Stimulated activated CD4-positive, alpha-beta T cell treated with anti-CD3 and anti-CD28 coated beads, Interleukin-1b, Interleukin-23, amount 100 ng/mL, for 1 hour (primary cell): ENCODE measurements at places on chromosomes 5 and 9.

- DNase-seq: no peak
These were observed 35.7 kb upstream of the OR13D1 start for GRCh38 chr9:104658496-104659195.

DNA sequence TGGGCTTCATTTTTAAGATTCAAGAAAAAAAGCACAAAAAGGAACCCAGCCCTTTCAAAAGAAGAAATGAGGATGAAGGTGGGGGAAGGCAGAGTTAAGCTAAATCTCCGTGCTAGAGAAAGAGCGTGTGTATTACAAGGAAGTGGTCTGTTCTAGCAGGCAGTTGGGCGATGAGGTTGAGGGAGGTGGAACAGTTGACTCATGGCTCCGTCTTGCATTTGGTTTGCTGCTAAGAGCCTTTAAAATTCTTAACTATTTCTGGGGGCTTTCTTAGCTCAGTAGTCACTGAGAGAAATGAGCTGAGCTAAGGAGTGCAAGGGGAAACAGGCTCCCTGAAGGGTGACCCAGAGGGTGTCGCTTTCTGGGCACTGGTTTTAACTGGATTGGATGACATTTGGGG is 117.4 kb downstream of the GCNT1 start:
- DNase-seq: no peak

GRCh38 chr5:151244206-151244605 is 8.8 kb upstream of the GM2A start:
- DNase-seq: no peak

- DNase-seq: no peak
These were observed 203.9 kb downstream of the C9orf50 start for GRCh38 chr9:129416821-129417539.

- no peak for DNase-seq
These were observed 43.4 kb upstream of the CDKN2B start for GRCh38 chr9:22052376-22052945.

GRCh38 chr5:84298628-84299027 is 86.1 kb downstream of the EDIL3 start:
- DNase-seq: no peak

DNA sequence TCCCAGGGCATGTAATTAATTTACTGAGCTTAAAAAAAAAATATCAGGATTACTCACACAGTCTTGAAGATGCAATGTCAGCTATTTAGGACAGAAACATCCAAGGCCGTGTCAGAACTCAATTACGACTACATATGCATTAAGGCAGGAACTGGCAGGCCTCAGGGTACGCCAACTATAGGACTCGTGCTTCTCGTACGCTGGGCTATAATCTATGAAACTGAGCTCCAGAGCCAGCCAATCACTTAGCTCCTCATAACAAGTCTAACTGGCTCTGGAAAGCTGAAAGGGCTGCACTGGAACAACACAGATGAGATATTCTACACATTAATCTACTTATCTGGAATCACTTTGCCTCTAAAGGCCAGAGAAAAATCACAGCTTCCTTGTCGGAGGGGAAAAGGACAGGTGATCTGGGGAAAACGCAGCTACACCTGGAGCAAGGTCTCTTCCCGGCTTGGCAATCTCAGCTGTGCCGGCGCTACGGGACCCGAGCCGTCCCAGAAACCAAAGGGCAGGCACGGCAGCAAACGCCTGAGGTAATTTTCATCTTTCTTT is 212.0 kb downstream of the DEPDC1B start:
- DNase-seq: no peak

- DNase-seq: no peak
These were observed 29.6 kb downstream of the CAPSL start for GRCh38 chr5:35908814-35909213.

DNA sequence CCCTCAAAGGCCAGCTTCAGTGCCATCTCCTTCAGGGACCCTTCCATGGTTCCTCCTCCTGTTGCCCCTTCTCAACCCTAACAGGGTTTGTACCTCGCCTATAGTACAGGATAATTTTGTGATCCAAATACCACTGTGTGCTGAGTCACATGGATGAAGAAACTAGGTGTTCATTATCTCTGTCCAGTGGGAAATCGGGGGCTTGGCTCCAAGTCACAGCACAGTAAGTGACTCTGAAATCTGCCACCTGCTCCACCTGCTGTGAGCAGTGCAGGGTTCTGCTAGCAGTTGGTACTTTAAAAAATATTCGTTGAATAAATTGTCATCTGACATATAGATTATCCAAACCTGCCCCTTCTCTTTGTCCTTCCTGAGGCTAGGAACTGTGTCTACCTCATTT is 123.2 kb upstream of the OTULINL start:
- no peak for DNase-seq

DNA sequence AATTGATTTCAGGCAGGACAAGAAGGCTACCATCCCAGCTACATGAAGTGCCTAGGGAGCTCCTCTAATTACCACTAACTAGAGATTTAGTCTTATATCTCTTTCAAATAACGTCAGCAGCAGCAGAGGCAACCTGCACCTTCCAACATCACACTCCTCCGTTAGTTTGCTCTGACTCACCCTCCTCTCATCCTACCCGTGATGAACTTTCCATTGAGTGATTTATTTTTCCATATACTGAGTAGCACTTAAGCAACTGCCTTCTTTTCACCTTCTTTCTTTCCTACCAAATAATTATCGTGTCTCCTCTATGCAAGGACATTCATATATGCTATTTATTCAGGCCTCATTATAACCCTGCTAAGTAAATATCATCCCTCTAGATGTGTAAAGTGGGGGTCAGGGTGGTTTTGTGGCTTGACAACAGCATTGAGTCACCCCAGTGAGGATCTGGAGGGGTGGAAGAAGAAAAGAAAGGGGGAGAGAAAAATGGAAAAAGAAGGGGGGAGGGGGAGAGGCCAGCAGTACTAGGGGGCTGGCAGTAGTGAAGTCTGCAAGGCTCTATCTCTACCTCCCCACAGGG is 64.6 kb upstream of the CAST start:
- DNase-seq: no peak

GRCh38 chr9:122204055-122204454 is 24.7 kb downstream of the LHX6 start:
- no peak for DNase-seq

GRCh38 chr9:123225995-123226394 is 42.4 kb downstream of the STRBP start:
- no peak for DNase-seq

DNA sequence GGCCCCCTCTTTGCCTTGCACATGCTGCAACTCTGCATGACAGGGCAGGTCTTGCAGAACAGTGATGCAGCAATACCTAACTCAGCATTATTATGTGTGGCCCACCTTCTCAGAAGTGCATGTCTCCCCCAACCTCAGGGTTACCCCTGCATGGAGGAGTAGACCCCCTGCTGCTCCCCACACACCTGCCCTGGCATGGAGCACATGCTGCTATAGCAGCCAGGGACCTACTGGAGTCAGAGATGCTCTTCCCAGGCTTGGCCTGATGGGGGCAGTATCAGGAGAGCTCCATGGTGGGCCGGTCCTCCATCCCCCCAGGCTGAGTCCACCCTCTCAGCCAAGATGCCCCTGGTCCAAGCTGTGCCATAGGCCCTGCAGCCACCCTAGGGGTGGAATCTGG is 13.2 kb upstream of the BOD1 start:
- no peak for DNase-seq

GRCh38 chr5:147170603-147171002 is 64.2 kb upstream of the STK32A start:
- no peak for DNase-seq

DNA sequence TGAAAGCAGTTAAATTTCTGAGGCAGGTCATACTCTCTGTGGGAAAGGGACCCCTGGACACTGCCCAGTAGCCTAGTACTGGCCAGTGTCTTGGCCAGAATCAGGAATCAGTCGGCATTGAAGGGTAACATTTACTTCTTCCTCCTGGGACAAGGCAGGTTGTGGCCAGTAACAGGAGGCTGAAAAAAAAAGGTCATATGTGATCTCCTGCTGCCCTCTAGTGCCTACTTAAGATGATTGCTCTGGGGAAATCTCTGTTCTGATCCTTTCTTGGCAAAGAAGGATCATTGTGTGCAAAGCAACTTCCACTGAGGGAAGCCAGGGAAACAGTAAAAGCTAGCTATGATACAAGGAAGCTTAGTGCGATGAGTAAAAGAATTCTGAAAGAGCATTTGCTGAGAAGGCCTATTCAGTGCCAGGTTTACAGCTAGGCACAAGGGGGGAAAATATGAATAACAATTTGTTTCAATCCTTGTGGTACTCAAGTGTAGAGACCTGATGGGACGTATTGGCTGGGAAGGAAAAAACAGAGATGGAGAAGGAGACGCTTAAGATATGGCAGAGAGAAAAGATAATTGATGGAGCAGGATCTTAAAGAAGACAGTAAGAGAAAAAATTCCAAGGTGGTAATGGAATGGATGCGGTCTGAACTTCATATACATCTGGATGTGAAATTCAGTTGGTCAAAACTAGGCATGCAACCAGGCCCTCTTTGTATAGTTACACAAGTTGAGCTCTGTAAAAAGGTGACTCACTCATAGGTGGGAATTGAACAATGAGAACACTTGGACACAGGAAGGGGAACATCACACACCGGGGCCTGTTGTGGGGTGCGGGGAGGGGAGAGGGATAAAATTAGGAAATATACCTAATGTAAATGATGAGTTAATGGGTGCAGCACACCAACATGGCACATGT is 25.8 kb upstream of the TRIM32 start:
- DNase-seq: no peak

- no peak for DNase-seq
These were observed 126.5 kb downstream of the MAST4 start for GRCh38 chr5:66722686-66723085.

- no peak for DNase-seq
These were observed 13.2 kb downstream of the TICAM2 start for GRCh38 chr5:115589043-115589442.

DNA sequence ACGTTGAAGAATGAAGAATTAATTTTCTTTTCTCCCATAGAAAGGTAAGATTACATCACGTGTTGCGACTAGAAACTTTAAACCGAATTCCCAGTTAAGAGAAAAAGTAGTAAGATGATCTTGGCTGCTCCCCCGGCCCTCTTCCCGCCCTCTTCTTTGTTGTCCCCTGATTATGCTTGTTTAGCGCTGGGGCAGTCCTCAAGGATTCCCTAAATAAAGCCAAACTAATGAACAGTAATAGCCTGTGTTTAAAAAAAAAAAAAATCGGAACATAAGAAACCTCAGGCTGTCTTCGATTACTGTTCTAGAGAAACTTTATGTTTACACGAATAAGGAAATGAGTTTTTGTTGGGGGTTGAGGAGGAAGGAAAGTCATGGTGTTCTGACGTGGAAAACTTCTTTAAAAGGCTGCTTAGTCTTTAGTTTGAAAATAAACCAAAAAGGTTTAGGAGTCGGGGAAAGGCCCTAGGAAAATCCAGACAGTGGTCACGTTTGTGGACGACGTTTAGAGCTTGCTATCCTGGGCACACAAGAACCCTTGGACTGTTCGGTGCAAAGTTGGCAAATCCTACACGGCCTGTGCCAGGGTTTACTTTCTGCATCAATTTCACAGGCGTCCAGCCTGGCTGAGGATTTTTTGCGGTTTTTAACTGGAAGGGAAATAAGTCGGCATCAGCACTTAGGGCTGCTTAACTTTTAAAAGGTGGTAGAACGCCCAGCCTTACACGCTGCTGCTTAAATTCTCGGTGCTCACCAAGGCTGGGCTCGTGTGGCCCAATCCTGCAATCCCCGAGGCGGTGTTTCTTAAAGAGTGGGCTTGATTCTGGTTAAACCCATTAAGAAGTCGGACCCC is 1.1 kb upstream of the MAT2B start:
- DNase-seq: no peak

- no peak for DNase-seq
These were observed 474.6 kb upstream of the WWC1 start for GRCh38 chr5:167816864-167817263.

DNA sequence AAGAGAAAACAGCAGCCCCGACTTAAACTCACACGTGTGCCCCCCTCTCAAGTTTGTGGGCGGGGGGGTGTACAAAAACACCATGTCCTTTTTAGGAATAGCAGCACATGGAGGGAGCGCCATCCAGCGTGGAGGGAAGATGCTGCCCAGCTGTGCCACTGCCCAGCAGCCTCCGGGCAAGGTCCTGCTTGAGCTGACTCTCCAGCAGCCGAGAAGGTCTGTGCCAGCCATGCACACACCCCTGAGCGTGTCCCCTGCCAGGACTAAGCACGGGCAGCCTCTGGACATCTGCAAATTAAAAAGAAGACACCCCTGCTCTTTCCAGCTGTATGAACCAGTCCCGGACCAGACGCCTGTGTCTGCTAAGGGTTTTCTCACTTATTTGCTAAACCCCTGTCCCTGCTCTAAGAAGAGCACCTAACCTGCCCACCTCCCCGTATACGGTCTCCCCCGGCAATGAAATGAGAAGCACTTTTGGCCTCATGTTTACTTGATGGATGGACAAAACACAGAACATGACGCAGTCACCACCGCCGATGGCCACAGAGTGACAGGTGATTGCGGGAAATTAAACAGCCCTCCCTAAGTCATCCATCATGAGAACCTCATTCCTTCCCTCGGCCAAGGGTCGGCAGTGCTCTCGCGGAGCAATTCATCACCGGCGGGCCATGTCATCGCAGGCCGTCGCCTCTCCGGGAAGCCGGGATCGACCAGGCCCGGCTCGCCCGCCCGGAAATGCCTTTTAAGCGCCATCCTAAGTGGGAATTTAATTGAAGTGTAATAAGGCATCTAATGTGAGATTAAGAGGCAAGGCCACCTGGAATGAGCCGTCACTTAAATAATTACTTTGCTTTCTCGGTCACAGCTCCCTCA is 96.9 kb downstream of the OLFM1 start:
- DNase-seq: no peak

- DNase-seq: no peak
These were observed 283.2 kb downstream of the SH3GL2 start for GRCh38 chr9:17862101-17862500.

DNA sequence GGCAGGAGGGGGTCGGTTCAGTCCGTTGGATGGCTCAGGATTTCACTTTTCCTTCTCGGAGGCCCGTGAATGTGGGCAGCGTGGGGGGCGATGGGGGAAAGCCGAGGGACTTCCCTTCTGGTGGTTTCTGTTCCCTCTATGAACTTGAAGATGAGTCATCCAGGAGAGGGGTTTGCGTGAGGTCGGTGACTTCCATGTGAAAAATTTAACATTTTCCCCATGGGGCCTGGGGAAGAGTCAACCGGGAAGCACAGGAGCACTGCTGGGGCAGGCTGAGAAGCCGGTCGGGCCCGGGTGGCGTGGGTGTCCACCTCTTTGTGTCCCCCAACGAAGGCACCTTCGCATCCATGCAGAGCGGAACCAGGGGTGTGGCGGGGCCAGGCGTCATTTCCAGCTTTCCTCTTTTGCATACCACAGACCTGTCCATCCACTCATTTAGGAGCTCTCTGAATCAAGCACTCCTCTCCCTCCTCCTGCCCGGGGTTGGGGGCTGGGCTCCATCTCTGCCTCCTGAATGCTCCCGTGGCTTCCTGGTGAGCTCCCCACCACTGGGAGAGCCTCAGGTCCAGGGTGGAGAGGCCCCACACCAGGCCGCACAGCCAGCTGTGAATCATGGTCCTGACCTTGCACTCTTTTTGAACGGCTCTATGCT is 68.4 kb downstream of the ANKRD33B start:
- no peak for DNase-seq

- DNase-seq: no peak
These were observed 89.5 kb downstream of the ESM1 start for GRCh38 chr5:54895816-54896341.

GRCh38 chr5:40976836-40977235 is 67.5 kb downstream of the C7 start:
- no peak for DNase-seq

- DNase-seq: no peak
These were observed 279.8 kb upstream of the POU5F2 start for GRCh38 chr5:94021246-94021645.
